ENCODE measurements at places on chromosomes 3 and 15. TPM values are rescaled to one million over a fixed set of nuclear protein-coding genes. Genes with fewer than 3 reads are reported as not detected.

The GRM7 gene
- total RNA-seq: not detected

The PLA2G4D gene
- total RNA-seq: not detected

The ZBED2 gene
- total RNA-seq: 0.10 TPM

The OCA2 gene
- 0.13 TPM for total RNA-seq

The PLAAT1 gene
- 3.9 TPM for total RNA-seq

The TOPBP1 gene
- total RNA-seq: 78.4 TPM

The LTF gene
- not detected for total RNA-seq

The CDCP1 gene
- total RNA-seq: 47.8 TPM

The CYP19A1 gene
- total RNA-seq: not detected

The GOLGA6L7 gene
- total RNA-seq: not detected

The GPR176 gene
- 12.7 TPM for total RNA-seq

The ST3GAL6 gene
- 0.15 TPM for total RNA-seq

The PLEKHO2 gene
- 11.1 TPM for total RNA-seq

The MORC1 gene
- not detected for total RNA-seq

The ZNF654 gene
- total RNA-seq: 10.0 TPM

The GOLGA8T gene
- not detected for total RNA-seq

The CCR9 gene
- total RNA-seq: not detected

The KLHL40 gene
- not detected for total RNA-seq

The EXD1 gene
- 0.15 TPM for total RNA-seq

The SATB1 gene
- total RNA-seq: 0.31 TPM

Data from Panc1 (cell line).